ENCODE measurements at places on chromosomes 1 and 21.
A peak's percentile ranks its signal among the peaks of the same experiment; 100 is the strongest.

- no peak for DNase-seq
Observed at GRCh38 chr1:37094302-37094701, 60.0 kb upstream of the GRIK3 start.

DNA sequence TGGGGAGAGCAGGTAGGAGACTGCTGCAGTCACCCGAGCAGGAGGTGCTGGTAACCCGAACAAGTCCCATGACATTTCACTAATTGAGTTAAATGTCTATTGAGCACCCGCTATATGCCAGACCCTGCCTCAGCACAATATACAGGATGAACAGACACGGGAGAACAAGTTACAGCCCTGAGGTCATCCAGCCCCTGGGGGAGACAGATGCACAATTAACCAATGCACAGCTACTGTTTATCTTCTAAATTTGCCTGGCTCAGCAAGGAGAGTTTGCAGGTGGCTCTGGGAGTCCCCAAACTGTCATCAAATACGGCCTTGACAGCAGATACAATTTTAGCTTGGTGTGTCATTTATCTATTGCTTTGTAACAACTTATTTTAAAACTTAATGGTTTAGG, 18.1 kb downstream of the CITED4 start:
- DNase-seq, result no peak

DNA sequence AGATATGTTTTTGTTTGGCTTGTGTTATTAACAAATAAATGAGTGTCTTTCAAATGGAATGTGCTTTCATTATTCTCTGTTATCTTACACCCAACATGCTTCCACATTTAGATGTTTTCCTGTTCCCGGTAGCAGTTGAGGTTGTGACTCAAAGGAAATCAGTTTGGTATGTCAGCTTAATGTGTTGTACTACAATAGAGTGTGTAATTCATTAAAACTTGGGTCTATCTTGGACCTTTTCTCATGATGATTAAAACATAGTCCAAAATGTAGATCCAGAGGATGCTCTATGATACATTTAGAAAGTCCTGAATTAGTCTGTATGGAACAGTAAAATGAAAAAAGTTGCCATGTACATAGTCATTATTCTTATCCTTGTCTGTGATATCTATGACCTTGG, 26.7 kb downstream of the RTCA start:
- DNase-seq, result no peak

GRCh38 chr21:45698493-45699184, 55.1 kb downstream of the PCBP3 start:
- peak; percentile 32 for DNase-seq

DNA sequence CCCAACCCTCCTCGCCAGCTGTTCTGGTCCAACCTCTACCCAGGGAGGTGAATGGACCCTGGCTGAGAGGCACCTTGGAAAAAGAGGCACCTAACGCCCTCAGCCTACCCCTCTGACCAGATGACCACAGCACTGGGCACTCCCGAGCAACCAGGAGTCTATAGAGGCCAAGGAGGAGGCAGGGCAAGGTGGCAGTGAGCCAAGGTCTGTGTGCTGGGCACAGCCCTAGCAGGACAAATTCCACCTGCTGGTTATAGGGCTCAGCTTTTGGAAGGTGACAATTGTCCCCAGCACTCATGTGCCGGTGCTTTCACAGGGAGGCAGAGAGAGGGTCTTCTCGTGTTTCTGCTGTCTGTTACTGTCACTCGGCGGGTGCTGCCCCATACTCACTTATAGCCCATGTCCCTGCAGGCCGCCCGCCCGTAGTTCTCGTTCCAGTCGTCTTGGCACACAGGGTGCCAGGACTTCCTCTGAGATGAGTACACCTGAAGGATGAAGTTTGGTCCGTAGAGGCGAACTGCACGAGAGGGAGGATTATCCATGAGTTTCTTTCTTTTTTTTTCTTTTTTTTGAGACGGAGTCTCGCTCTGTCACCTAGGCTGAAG, 27.8 kb downstream of the TMPRSS2 start:
- DNase-seq, result no peak

GRCh38 chr1:42942444-42942843, 16.2 kb downstream of the SLC2A1 start:
- DNase-seq, result no peak

DNA sequence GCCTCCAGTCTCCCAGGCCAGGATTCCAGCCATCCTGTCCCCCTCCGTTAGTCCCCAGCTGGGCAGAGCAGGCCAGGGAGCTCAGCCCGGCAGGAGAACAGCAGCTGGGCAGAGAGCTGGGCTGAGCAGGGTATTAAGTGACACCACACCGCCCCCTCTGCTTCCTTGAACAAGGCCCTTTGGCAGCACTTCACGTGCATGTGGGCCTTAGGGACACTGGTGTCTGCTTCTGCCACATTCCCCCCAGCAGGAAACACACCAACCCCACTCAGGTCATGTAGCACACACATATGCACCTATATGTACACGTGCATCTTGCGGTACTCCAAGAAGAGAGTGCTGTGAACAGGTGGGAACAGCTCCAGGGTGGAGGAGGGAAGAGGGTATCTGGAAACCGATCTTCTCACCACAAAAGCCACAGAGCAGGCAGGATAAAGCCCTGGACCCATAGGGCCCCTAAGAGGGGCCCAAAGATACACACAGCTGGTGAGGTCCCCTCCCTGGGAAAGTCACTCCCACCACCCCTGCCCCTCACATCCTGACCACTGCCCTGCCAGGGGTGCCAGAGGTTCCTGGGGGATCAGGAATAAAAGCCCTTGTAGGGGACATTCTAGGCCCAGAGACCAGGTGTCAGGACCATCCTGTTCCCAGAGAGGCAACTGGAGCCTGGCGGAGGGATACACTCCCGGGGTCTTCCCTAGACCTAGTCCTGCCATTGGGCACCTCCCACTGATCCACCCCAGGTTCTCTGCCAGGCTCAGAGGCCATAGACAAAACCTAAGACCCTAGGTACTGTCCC, 4.5 kb downstream of the EPHA2 start:
- DNase-seq, result no peak

DNA sequence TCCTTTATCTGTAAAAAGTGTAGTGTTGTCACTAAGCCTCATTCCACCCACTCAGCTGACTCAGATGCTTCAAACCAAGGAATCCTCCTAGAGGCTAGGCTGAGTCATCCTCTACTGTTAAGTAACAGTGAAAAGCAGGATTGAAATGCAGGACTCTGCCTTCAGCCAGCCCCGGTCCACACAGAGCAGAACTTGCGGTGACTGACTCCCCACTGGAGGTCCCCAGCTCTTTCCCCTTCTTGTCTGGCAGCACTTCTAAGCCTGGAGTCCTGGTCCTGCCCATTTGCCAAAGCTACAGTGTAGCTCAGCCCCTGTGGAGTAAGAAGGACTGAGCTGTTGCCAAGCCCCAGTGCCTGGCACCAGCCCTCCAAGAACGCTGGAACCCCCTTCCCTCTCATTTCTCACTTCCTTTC, 1.7 kb downstream of the RAB7B start:
- peak; percentile 63 for DNase-seq

DNA sequence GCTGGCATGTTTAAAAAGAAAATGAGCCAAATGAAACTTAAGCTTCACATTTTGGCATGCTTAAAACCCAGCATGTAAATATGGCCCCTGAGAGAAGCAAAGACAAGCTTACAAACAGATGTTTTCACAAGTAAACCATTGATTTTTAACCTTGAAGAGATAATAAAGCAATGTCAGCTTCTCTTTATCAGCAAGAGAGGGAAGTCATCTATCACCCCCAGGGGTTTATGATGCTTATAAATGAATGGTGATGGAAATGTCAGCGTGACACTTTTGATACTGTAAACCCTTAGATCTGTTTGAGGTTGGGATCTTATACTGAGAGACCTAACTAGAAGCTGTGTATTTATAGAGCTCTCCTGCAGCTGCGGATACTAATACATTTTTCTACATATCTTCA, 471.3 kb downstream of the PLA2G4A start:
- DNase-seq, result no peak

GRCh38 chr1:186828611-186829454, at the start of gene PLA2G4A:
TSS of gene PLA2G4A (plus strand) at chr1:186828949. CDS start at chr1:186854355, 25,406 bp downstream.
- peak; percentile 13 for DNase-seq

GRCh38 chr1:62138029-62138428, 56.6 kb upstream of the L1TD1 start:
- DNase-seq, result no peak

DNA sequence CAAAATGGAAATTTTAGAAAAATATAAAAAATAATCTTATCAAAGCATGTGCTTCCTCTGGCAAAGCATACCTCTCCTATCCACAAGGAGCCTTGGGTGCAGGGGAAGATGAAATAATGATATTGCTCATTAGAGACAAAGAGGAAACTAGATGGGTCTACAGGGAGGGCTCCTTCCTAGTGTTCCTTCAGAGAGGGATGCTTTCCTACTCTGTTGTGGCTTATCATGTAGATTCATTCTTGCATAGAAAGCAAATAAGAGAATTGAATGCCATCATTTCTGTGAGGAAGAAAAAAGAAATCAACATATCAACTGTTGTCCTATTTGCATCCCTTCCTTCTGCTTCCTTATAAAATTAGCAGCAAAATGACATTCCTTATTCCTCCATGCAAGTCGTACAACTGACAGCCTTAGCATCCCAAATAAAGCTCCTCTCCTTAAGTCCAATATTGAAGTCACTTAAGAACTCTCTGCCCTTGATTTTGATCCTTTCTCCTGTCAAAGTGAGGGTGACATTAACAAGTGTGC, 543.9 kb upstream of the PLXNA2 start:
- DNase-seq, result no peak

- DNase-seq, result no peak
Observed at GRCh38 chr1:159869607-159870006, 7.2 kb upstream of the VSIG8 start.

GRCh38 chr21:37204580-37204979, 62.6 kb downstream of the VPS26C start:
- DNase-seq, result no peak

DNA sequence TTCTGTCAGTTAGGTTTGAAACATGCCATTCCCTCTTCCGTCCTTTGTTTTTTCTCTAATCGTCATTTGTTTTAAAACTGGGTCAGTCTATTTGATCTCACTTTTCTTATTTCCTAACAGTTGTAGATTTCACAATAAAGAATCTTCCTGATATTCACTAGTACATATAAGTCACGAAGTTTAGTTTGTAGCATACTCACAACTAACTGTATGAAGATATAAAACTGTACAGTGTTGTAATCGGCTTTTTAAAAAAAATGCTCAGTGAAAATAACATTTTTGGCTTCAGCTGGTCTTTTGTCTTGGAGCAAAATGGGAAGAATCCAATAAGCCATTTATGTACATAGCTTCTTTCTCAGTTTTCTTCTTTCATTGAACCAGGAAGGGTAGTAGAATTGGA, 78.3 kb downstream of the NCAM2 start:
- DNase-seq, result no peak

DNA sequence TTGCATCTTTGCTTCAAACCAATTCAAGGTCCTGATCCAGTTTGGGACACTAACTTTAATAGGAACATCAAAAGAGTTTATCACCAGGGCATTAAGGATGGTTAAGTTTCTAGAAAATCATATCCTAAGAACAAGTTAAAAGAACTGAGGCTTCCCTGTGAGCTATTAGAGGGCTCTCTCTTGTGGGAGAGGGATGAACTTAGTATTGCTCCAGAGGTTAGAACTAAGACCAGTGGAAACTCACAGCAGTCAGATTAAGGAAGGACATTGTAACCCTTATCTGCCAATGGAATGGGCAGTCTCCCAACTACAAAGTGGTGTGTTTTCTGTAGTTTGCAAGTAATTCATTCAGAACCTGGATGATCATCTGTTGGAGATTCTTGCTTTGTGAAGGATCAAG, 36.8 kb downstream of the UBE2U start:
- no peak for DNase-seq

- DNase-seq, result no peak
Observed at GRCh38 chr1:7345516-7345915, 425.6 kb upstream of the VAMP3 start.

GRCh38 chr1:198809247-198809646, 170.4 kb downstream of the PTPRC start:
- DNase-seq, result no peak

DNA sequence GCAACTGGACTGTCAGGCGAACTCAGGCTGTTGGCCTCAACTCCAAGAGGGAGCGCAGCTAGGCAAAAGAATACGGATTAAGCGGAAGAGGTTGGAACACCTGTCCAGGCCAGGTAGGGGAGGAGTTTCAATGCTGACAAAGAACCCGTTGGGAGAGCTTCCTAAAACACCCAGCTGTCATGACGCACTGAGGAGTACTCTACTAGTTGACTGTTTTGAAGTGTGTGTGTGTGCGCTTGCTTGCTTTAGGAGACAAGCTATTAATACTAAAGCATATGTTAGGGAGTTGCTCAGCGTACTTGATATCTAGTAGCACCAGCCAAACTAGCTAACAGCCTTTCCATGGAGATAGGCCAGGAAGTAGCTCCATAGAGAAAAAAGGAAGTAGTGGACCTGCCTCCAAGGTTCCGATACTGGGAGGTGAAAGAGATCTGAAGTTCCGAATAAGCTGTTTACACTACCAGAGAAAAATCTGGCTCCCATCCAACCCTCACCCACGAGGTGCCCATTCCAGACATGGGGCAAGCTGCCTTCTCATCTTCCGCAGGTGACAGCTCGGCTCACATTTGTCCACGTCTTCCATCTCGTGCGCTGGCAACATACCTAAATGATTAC, 974 bp upstream of the FNBP1L start:
- peak; percentile 30 for DNase-seq

GRCh38 chr1:111139956-111140679, at the start of the genes CEPT1 and DRAM2:
TSS of gene CEPT1 (plus strand) at chr1:111140223. CDS start at chr1:111147715, 7,492 bp downstream.
TSS of gene DRAM2 (minus strand) at chr1:111140093. CDS start at chr1:111131554, 8,539 bp downstream.
- peak; percentile 97 for DNase-seq

- DNase-seq, result no peak
Observed at GRCh38 chr1:221800831-221801230, 58.9 kb upstream of the DUSP10 start.

DNA sequence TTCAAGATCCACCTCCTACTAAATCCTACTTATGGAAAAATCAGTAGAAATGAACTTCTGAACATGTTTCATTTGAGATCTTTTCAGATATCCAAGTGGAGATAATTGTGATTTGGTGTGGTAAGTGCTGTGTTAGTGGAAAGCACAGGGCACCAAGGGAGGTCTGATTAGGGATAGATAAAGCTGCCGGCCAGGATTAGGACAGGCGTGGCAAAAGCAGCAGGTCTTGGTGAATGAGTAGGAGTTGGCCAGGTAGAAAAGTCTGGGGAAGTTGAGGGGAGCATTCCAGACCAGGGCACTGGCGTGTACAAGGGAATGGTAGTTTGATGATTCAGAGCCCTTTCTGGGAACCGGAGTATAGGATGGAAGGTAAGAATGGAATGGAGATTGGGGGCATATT, 47.8 kb downstream of the AZIN2 start:
- DNase-seq, result no peak

GRCh38 chr1:156465747-156466365, 34.7 kb downstream of the MEF2D start:
- no peak for DNase-seq

Measured in stimulated activated CD4-positive, alpha-beta T cell treated with anti-CD3 and anti-CD28 coated beads, Interleukin-15, amount 100 ng/mL, for 24 hours (primary cell).